Regular cardiac myocyte (primary cell): ENCODE measurements at places on chromosomes 11 and 22. TPM values are rescaled to one million over a fixed set of nuclear protein-coding genes. Genes with fewer than 3 reads are reported as not detected.

The IL17REL gene
- not detected in 2 replicates for total RNA-seq

The TRIM6 gene
- 2.8 and 5.2 TPM in 2 replicates for total RNA-seq

The BEST1 gene
- total RNA-seq, result 0.96 and 9.9 TPM in 2 replicates

The RASD2 gene
- 0.19 and 0.56 TPM in 2 replicates for total RNA-seq

The KBTBD3 gene
- total RNA-seq, result 1.3 and 6.2 TPM in 2 replicates

The EPS8L2 gene
- 19.0 and 22.8 TPM in 2 replicates for total RNA-seq

The RTN4R gene
- 0.28 and 0.58 TPM in 2 replicates for total RNA-seq

The LRRN4CL gene
- total RNA-seq, result 0.58 and 9.6 TPM in 2 replicates

The MS4A5 gene
- not detected in 2 replicates for total RNA-seq

The MIOX gene
- total RNA-seq, result under 0.01 TPM in 1 of 2 replicates, not detected in the other

The HEPHL1 gene
- total RNA-seq, result under 0.01 TPM in 1 of 2 replicates, not detected in the other

The SART1 gene
- total RNA-seq, result 28.5 and 63.6 TPM in 2 replicates

The ZNF215 gene
- 6.8 and 7.1 TPM in 2 replicates for total RNA-seq

The OR52E5 gene
- not detected in 2 replicates for total RNA-seq

The TMEM191B gene
- total RNA-seq, result 0.77 TPM in 1 of 2 replicates, not detected in the other

The PRCP gene
- 30.9 and 64.0 TPM in 2 replicates for total RNA-seq

The NAA40 gene
- total RNA-seq, result 5.9 and 10.9 TPM in 2 replicates

The IL17RA gene
- total RNA-seq, result 6.5 and 7.1 TPM in 2 replicates

The SERHL2 gene
- 3.6 and 4.8 TPM in 2 replicates for total RNA-seq

The KCNA4 gene
- under 0.01 TPM in 1 of 2 replicates, not detected in the other for total RNA-seq

The GALNT18 gene
- total RNA-seq, result 4.4 and 10.4 TPM in 2 replicates

The FADS2 gene
- total RNA-seq, result 57.5 and 125 TPM in 2 replicates
